Urinary bladder (tissue), 4 donors: ENCODE measurements at places on chromosomes 3 and 15.

GRCh38 chr3:186976837-186977750 lies 46.8 kb downstream of the ST6GAL1 start:
- no peak for DNase-seq

DNA sequence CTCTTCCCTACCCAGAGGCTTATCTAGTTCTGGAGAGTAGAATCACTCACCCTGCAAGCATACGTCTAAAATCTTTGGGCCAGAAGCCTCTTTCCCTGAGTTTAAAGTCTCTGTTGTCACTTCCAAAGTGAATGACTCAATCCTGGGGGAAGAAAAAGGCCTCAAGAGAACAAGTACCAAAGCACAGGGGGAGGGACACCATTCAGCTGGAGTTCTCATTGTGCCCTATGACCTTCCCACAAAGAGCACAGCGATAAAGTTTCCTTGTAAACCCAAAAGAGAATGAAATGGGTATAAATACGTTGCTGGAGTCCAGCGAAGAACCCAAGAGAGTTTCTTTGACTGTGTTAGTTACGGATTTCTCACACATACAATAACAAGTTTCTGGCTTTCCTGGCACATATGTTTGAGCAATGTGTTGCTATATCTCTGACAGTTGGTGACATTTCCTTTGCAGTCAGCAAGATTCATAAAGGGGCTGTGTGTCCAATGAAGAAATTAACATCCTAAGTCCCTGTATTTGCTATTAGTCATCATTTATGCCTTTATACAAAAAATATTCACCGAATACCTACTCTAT lies 107.3 kb upstream of the PTPRG start:
- no peak for DNase-seq

- no peak for DNase-seq
Observed at GRCh38 chr3:117306299-117306698, 596.7 kb downstream of the TUSC7 start.

GRCh38 chr3:24476871-24477656 lies 17.6 kb downstream of the THRB start:
- DNase-seq: no peak

GRCh38 chr15:43251871-43252250 lies 14.9 kb downstream of the TGM5 start:
- DNase-seq: no peak

GRCh38 chr15:70344666-70345065 lies 246.9 kb upstream of the TLE3 start:
- DNase-seq: no peak

DNA sequence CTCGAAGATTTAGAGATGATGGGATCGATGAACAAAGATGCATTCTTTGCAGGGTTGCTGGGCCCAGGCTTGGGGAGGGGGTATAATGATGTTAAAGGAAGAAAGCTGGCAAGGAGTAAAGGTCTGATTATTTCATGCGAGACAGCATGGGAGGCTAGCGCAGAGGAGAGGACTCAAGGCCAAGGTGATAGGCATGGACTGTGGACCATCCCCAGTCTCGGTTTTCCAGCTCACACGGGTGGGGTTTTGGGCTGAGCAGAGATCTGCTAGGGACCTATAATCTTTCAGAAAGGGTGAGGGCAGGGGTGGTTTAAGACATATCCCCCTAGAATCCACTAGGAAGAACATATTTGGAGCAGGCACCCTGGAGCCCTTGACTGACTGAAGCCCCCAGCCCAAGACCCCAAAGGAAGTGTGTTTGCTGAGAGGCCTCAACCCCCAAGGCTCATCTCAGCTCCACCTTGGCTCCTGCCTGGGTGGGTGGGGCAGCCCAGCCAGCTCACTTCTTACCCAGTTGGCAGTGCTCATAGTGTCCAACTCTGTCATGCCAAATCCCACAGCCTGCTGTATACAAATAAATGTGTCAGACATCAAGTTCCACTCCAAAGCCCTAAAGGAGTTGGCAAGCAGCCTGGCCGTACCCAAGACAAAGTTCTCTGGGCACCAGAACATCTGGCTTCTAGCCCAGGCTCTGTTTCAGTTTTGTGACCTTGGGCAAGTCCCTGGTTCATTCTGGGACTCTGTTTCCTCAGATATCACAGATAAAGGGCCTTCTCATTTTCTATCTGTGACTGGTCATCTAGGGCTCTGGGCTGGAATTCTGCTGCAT lies 17.9 kb downstream of the ACSBG1 start:
- DNase-seq: no peak

GRCh38 chr3:197828-198491 lies 1.4 kb downstream of the CHL1 start:
- no peak for DNase-seq

- DNase-seq: no peak
Observed at GRCh38 chr3:47571391-47572175, 7.1 kb downstream of the CSPG5 start.

- no peak for DNase-seq
Observed at GRCh38 chr3:111333642-111334041, 208.4 kb upstream of the CD96 start.

- DNase-seq: no peak
Observed at GRCh38 chr3:173932624-173933023, 535.1 kb downstream of the NLGN1 start.

DNA sequence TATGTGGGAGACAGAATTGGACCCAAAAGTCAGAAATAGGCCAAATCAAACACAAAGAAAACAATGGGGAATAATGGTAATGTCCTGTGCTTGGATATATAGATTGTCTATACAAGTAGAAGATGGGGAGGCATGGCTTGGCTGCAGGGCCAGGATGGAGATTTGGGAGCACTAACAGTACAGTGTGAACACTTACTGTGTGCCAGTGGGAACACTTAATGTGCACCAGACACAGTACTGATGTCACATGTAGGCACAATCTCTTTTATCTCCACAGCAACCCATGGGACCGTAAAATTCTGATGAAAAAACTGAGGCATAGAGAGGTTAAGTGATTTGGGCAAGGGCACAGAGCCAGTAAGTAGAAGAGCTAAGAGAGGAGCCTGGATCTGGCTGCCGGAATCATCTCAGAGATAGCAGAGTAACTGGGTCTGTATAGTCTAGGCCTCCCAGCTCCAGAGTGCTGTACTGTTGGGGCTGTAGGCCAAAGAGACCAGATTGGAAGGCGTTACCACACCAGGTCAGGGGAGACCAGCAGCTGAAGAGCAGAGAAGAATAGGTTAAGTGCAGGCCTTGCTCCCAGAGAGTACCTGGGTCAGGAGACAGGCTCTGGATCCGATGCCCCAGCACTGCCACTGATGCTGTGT lies 63.3 kb downstream of the RLBP1 start:
- DNase-seq: no peak

DNA sequence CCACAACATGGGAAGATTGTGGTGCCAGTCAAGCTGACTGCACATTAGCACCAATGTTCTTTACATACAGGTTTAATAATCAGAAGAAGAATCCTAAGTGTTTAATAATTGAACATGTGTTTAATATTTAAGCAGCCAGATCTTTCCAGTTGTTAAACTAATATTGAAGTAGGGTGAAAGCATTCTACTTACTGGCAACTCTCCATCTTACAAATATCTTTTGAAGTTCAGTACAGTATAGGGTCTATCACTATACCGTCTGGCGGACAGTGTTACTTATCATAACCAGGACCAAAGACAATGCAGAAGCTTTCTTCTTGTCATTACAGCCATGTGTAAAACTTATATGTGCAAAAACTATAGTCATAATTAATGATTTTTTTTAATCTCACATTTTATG lies 376.4 kb downstream of the CNTN6 start:
- DNase-seq: no peak

DNA sequence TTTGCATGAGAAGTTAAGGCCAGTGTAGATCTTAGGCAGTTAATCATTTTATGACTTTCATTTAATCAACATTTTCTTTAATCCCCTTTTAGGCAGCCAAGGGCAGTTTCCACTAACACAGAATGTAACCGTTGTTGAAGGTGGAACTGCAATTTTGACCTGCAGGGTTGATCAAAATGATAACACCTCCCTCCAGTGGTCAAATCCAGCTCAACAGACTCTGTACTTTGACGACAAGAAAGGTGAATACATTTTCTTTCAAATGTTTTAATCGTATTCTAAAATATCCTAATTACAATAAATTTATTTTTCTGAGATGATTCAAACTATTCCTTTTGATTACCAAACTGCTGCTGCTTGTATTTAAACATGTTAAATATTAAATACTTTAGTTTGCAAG lies 843.2 kb downstream of the CADM2 start:
- DNase-seq: no peak

DNA sequence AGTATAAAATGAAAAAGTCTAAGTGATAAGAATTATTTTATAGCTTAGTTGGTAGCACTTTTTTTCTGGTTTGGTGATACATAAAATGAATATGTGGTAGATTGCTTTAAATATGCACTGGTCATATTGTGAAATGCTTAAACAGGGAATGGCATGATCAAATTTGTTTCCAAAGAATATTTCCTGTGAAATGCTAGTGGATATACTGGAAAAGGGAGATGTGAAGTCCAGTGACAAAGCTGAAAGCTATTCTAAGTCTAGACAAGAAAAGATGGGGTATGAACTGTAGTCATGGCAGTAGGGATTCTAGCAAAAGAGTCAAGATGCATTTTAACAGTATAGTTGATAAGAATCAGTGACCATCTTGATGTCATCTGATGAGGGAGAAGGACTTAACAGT lies 98.9 kb upstream of the MME start:
- DNase-seq: no peak

DNA sequence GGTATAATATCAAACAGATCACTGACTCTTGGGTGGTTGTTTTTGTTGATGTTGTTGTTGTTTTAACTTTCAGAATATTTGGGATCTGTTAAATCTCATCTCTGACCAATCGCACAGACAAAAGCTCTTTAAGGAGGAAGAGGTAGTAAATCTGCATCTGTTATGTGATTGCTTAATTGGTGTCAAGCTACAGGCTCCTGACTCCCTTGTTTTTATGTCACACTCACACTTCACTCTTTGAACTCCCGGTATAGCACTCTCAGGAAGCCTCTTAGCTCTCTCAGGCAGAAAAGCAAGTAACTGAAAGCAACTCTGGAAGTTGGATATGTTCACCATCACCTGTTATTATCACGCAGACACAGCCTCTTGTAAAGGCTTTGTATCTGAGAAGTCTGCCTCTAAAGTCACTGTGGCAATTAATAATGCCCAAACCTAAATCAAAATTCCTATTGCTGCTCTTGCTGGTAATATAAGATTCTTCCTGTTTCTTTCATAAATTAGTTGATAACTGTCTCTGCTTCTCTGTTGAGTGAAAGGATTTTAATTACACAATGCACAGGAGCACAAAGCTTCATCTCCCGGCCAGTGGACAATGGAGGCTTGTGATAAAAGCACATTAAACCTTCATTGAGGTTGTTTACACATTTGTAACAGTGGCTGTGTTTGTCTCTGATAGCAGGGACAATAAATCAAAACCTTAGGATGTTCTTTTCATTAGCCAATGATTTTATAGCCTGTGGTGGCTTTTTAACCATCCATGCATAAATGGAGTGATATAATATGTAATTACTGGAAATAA lies 576.7 kb downstream of the MFSD1 start:
- no peak for DNase-seq

DNA sequence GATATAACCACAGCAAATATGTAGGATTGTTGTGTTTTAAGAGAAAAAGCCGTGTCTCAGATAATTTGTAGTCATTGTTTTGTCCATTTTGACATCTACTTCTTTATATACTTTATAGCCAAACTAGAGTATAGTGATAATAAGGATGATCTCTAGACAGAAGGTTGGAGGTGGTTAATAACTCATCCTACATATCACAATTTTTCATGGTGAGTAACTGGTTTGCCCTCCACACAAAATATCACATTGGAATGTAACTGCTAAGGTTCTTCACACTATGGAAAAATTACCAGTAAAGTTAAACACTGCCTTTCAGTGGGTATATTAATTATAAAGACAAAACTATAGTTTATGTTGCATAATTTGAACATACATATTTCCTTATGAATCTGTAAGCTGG lies 380.7 kb downstream of the LPP start:
- DNase-seq: no peak

- no peak for DNase-seq
Observed at GRCh38 chr15:58760385-58761009, 10.6 kb upstream of the MINDY2 start.

- DNase-seq: no peak
Observed at GRCh38 chr3:62647711-62648110, 227.5 kb downstream of the CADPS start.

DNA sequence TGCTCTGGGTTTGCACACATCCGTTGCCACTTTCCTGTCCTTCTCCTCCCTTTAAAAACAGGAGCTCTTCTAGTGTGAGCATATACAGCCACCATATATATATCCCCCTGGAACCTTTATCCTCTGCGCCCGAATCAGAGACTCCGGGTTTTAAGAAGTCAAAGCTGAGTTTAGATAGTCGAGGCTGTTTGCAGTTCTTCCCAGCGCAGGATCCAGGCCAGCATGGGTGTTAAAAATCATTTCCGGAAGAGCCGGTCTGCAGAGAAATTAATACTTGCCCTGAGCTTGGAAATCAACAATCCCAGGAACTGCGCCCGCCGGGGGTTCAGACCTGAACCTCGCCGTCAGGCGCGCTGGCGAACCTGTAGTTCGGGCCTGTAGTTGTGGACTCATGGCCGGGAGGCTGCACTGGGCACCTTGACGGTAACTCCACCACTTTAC lies 2.3 kb downstream of the SHOX2 start:
- no peak for DNase-seq

GRCh38 chr15:53320816-53321215 lies 438.6 kb downstream of the WDR72 start:
- no peak for DNase-seq
